ENCODE measurements at places on chromosomes 2 and 18.
A peak's percentile ranks its signal among the peaks of the same experiment; 100 is the strongest.

DNA sequence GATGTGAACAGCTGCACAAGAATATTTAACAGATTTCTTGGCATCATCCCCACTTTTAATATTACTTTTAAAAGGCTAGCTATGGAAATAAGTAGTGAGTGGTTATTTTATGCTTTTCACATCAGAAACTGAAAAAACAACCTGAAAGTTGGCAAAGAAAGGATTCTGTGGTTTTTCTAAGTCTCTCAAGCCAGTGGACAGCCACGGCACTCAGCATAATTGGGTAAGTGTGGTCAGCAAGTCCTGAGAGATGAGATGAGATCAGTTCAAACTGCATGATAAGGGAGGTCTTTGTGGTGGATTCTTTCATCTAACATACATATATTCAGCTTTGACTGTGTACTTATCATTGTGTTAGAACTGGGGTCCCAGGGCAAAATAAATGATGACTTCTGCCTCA lies 105.2 kb downstream of the LYPD6B start:
- no peak for DNase-seq

DNA sequence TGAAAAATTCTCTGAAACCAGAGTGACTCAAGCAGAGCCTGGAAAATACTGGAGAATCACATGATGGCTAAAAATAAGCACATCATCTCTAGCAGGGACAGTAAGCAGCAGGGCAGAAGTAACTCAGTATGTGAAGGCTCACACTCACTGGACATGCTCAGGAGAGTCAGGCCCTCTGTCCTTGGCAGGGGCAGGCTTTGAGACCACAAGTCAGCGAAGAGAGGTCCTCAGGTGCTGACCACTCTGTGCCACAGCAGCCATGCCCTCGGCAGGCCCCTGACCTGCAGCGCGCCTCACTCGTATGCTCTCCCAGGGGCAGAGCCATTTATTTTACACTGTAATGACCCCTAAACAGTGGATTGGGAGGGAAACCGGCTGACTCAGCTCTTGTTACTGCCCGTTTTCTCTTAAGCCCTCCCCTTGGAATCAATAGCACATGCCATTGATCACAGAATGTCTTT lies 76.8 kb downstream of the MAPRE2 start:
- DNase-seq = no peak

- DNase-seq = no peak
Measured at GRCh38 chr2:231886071-231886681, 40.0 kb downstream of the NPPC start.

DNA sequence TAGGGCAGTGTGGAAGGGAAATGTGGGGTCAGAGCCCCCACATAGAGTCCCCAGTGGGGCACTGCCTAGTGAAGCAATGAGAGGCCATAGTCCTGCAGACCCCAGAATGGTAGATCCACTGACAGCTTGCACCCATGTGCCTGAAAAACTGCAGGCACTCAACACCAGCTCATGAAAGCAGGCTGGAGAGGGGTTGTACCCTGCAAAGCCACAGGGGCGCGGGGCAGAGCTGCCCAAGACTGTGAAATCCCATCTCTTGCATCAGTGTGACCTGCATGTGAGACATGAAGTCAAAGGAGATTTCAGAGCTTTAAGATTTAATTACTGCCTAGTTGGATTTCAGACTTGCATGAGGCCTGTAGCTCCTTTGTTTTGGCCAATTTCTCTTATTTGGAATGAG lies 224.0 kb downstream of the TXNL1 start:
- no peak for DNase-seq

GRCh38 chr2:112255875-112256274 lies 1.0 kb upstream of the ZC3H8 start:
- peak; percentile 76 for DNase-seq

DNA sequence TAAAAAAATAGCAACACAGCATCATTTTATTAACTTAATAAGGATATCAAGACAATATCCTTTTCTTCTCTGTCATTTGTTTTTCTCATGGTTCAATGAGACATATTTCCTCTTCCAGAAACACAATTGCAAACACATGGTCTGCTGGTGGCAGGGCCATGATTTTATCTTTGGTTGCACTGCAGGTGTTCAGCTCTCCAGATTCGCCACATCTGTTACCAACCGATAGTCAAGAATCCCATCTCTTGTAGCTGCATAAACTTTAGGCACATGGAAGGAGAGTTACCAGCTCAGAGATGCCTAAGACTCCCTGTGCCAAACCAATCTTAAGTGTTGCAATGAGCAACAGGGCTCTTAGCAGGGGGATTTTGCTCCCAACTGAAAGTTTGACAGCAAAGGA lies 1303.2 kb upstream of the CELF4 start:
- no peak for DNase-seq

- no peak for DNase-seq
Measured at GRCh38 chr2:70399046-70399445, 97.2 kb upstream of the FAM136A start.

- DNase-seq = peak; percentile 69
Measured at GRCh38 chr2:232327105-232328031, 51.2 kb upstream of the ALPP start.

DNA sequence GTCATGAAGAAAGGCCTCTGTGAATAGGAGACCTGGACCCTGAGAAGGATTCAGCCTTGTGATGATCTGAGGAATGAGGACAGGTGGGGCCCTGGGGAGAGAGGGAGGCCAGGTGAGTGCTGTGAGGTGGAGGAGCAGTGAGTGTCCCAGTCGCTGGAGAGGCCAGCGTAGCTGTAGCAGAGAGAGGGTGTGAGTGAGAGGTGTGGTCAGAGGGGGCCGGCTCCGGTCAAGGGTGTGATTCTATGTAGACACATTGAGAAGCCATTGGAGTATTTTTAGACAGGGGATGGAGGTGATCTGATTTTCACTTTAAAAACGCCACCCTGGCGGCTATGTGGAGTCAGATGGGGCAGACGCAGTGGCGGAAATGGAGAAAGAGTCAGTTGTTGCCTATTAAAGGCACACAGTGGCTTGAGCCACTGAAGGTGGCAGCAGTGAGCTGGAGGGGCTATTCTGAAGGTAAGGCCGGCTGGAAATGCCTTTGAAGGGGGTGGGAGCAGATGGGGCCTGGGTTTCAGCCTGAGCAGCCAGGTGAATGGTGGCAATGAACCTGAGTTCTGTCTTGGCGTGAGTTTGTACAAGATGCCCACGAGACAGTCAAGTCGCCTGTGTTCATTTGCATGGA lies 55.6 kb downstream of the GREB1 start:
- no peak for DNase-seq

DNA sequence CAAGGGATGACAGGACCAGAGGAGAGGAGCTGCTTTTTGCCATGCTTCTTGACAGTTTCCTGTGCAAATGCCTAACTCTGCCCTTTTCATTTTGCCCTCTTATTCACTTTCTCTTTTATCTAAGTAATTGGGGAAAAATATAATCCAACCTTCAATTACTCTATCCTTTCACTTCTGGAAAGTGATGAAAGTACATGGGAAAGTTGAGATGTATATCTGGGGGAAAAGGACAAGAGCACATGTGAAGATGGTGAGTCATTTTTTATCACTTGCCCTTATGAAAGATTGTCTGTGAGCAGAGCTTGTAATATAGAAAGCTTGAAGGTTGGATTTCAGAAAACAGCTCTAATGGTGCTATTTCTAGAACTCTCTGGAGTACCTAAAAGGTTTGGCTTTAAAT lies 1070.7 kb downstream of the CNTNAP5 start:
- DNase-seq = no peak

GRCh38 chr18:80103231-80103630 lies 5.8 kb upstream of the ADNP2 start:
- no peak for DNase-seq

DNA sequence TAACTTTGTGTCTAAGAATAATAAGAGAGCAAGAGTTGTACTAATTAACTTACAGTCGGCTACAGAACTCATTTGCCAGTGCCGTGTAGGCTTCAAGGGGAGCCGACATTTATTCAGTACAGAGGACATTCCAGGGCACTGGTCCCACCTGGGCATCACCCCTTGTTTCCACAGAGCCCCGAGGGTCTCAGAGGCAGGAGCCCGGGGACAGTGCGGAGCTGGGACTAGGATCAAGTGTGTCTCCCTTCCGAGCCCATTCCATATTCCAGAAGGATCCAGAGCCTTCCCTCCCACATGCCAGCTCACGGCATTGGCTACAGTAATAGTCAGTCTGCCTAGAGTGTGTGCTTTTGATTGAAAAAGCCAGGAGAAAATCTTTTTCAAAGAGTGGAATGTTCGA lies 71.5 kb upstream of the CTDP1 start:
- DNase-seq = no peak

GRCh38 chr2:120279708-120280107 lies 27.1 kb downstream of the RALB start:
- peak; percentile 76 for DNase-seq

GRCh38 chr2:194867328-194867727 lies 789.7 kb upstream of the SLC39A10 start:
- no peak for DNase-seq

GRCh38 chr2:127596311-127597045 lies 49.5 kb upstream of the GPR17 start:
- DNase-seq = no peak

DNA sequence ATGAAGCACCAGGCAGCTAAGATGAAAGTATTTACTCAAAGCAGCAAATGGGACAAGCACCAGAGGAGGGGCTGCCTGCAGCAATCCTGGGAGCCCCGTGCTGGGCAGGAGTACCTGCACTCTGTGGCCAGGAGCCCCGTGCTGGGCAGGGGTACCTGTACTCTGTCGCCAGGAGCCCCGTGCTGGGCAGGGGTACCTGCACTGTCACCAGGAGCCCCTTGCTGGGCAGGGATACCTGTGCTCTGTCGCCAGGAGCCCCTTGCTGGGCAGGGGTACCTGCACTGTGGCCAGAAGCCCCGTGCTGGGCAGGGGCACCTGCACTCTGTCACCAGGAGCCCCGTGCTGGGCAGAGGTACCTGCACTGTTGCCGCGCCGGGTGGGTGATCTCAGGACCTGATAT lies 158.6 kb downstream of the MYT1L start:
- no peak for DNase-seq

DNA sequence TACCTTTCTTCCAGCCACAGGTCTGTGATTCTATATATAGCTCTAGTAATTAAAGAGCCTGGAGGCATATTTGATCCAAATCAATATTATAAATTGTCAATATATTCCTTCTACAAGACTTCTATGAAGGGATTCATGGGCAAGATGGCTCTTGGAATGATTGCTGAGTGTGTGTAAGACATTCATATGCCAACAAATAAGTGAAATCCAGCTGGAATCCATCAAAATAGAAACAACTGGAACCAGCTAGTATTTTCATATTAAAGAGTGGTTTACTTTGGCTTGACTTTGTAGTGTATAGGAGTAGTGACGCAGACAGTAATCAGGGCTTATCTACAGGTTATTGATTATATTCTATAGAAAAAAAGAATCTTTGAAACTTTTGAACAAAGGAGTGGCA lies 83.4 kb downstream of the CALCRL start:
- DNase-seq = no peak

- DNase-seq = no peak
Measured at GRCh38 chr2:104897515-104898184, 43.7 kb downstream of the POU3F3 start.

- DNase-seq = peak; percentile 82
Measured at GRCh38 chr18:13464432-13465123, 246.0 kb downstream of the LDLRAD4 start.
